Adipocyte (in vitro differentiated cells): ENCODE measurements at places on chromosomes 2 and 18.

DNA sequence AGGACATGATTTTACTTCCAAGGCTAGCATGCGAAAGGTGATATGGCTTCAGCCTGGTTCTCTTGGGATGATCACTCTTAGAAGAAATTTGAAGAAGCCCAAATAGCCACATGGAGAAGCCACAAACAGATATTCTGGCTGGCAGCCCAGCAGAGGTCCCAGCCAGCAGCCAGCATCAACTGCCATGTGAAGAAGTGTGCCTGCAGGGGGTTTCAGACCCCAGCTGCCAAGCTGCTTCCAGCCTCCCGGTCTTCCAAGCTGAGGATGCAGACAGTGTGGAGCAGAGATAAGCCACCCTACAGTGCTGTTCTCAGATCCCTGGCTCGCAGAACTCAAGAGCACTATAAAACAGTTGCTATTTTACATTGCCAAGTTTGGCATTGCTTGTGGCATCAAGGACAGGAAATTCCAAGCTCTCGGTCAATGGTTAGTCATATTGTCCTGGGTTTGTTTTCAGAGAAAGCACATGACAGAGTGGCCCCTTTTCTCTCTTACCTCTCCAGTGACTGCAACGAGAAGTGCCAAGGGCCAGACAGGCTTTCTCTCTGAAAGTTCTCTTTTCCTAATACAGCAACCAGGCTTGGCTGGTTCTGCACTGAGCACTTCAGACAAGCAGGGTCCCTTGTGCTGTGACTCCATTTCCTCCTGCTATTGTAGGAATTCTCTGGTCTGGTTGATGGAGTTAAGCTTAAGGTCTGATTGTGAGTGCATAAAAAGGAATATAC, 223.7 kb downstream of the ANKRD30B start:
- no peak for DNase-seq

GRCh38 chr2:19176977-19177376, 181.4 kb downstream of the OSR1 start:
- DNase-seq, result peak; percentile 85

GRCh38 chr2:70469435-70469834, 84.2 kb downstream of the TGFA start:
- no peak for DNase-seq

- peak; percentile 88 for DNase-seq
Observed at GRCh38 chr2:40371525-40372282, 80.2 kb downstream of the SLC8A1 start.

DNA sequence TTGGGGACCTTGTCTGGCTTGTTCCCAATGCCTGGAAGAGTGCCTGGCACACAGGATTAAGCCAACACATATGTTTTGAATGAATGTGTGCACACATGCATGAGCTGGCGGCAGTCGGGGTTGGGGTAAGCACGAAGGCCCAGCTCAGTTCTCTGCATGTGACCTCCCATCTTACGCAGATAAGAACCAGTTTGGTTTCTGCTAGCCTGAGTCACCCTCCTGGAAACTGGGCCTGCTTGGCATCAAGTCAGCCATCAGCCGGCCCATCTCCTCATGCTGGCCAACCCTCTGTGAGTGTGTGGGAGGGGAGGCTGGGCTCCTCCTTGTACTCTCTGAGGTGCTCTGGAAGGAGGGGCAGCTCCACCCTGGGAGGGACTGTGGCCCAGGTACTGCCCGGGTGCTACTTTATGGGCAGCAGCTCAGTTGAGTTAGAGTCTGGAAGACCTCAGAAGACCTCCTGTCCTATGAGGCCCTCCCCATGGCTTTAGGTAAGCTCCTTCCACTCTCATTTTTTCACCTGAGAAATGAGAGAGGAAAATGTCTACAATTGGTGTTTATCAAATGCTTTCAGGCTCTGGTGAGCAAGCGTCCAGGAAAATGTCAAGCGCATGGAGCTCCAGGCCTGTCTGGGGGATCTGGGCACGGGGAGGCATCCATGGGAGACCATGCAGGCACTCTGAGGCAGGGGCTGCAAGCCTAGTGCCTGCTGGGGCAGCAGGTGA, 9.7 kb upstream of the IL1RN start:
- DNase-seq, result peak; percentile 93
